ENCODE measurements at places on chromosomes 5 and 9. TPM values are rescaled to one million over a fixed set of nuclear protein-coding genes. Genes with fewer than 3 reads are reported as not detected.

SPATA31C1 gene
- total RNA-seq = not detected

GRCh38 chr5:74816875-74817274 lies 49.3 kb downstream of the FAM169A start:
- DNase-seq = no peak
- no peak overlapping the region for H3K4me3 ChIP-seq
- no peaks in the 10 kb centered on the region for H3K4me1 ChIP-seq
- H3K36me3 ChIP-seq = no peaks in the 10 kb centered on the region
- no peaks in the 10 kb centered on the region for H3K27me3 ChIP-seq

- no peak overlapping the region for H3K4me3 ChIP-seq
- H3K27ac ChIP-seq = no peak overlapping the region
- no peaks in the 10 kb centered on the region for H3K27me3 ChIP-seq
- no peaks in the 10 kb centered on the region for H3K36me3 ChIP-seq
- no peak for DNase-seq
- no peaks in the 10 kb centered on the region for H3K4me1 ChIP-seq
These were observed 123.1 kb upstream of the PAPPA start for GRCh38 chr9:116030517-116030916.

TTC23L gene
- 0.72 TPM for total RNA-seq

ANKRD55 gene
- 0.32 TPM for total RNA-seq

SSNA1 gene
- 37.4 TPM for total RNA-seq

MCIDAS gene
- 0.26 TPM for total RNA-seq

All from aorta (tissue), 5 donors.